NCI-H82 (cell line): ENCODE measurements at places on chromosomes 11 and 22.

DNA sequence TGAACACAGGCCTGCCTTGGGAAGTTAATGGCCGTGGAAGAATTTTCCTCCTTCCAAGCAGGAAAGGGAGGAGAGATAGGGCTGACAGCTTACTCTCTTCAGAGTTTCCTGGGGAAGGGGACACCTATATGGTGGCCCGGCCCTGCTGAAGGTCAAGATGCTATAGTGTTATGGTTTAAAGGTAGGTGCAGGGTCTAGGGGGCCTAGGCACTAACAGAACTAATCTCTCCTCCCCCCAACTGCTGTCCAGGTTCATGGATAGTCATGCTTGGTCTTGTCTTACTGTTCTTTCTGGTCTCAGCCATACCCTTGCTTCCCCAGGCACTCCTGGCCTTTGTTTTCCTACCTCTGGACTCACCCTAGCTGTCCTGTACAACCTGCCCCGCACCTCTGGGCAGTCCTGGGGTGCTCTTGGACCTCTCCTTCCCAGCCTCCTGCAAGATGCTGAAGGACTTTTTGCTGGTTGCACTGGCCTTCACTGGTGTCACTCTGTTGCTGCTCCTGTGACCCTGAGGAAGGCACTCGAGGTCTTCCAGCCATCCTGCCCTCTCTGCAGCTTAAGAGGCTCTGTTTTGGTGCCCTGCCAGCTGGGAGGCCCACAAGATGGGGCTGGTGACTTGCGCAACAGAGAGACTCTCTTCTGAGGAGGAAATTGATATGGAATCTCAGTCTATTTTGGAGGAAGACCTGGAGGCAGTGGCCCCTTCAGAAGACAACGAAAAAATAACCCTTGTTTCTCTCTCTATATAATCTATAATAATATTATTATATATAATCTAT is 17.9 kb downstream of the SEC14L3 start:
- DNase-seq = peak; percentile 35

DNA sequence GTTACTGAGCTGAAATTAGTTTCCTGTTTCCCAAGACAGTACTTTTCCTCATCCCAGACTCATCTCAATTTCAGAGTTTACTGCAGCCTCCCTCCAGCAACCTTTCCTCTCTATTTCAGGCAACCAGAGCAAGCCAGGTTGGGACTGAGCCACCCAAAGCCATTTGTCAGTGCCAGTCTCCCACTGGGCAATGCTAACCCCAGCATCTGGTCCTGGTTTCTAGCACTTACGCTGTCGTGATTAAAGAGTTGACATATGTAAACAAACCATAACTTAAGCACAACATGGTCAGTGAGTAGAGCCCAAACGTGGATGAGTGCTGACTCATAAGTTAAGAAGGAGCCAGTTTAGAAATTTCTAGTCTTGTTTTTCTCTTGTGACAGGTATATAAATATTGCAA is 119.6 kb upstream of the BLID start:
- no peak for DNase-seq

DNA sequence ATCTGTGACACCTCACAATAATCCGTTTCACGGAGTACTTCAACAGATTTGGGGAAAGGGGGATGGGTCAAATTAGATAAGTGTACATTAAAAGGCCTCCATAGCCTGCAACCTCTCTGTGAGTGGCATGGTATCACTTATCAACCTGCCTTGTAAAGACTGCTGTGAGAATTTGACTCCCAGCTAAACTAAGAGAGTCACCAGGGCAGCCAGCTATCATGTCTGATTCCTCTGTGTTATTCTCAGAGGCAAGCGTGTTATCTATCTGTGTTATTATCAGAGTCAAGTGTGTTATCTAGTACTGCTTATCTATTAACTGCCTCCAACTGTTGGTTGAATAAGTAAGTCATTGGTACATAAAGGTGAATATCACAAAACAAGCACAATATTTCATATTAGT is 4.1 kb upstream of the FAM83F start:
- peak; percentile 55 for DNase-seq

GRCh38 chr22:46111645-46112306 is 38.5 kb upstream of the PPARA start:
- DNase-seq = no peak

DNA sequence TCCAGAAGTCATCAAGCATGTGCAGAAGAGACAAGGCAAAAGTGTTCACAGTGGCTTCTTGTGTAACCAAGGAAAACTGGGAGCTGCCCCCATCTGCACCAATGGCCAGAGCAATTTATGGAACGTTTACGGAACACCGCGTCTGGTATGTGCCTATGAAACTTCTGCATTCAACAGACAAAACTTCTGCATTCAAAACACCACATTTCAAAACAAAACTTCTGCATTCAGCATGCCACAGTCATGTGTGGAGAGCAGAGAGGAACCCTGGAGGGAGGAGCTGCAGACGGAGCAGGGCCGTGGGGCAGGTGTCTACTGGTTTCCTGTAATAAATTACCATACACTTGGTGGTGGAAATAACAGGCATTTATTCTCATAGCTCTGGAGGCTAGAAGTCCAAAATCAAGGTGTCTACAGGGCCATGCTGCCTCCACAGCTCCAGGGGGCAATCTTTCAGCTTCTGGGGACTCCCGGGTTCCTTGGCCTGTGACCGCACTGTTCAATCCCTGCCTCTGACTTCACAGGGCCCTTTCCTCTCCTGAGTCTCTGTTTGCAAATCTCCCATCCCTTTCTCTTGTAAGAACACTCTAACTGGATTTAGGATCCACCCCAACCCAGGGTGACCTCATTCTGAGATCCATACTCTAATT is 32.2 kb downstream of the RPL3 start:
- DNase-seq = peak; percentile 46

GRCh38 chr11:131618201-131618600 is 247.8 kb downstream of the NTM start:
- no peak for DNase-seq

- no peak for DNase-seq
Observed at GRCh38 chr22:41905411-41906202, 9.3 kb downstream of the SHISA8 start.

- no peak for DNase-seq
Observed at GRCh38 chr11:32434356-32435151, 785 bp downstream of the WT1 start.

DNA sequence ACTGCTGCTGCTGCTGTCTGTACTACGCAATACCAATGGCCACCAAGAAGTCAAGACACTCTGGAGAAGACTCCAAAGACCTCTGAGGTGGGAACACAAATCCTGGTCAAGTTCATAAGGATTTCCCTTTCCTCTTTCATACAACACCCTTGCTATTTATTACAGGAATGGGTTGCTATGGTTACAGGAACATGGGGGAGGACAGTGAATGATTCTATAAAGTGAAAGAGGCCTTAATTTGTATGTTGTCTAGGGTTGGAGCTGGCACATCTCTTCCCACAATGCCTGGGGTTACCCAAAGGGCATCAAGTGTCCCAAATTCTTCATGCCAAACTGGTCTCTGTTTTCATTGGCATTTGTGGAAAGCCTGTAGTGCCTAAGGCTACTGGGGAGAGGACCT is 11.4 kb upstream of the SEC14L3 start:
- DNase-seq = no peak

DNA sequence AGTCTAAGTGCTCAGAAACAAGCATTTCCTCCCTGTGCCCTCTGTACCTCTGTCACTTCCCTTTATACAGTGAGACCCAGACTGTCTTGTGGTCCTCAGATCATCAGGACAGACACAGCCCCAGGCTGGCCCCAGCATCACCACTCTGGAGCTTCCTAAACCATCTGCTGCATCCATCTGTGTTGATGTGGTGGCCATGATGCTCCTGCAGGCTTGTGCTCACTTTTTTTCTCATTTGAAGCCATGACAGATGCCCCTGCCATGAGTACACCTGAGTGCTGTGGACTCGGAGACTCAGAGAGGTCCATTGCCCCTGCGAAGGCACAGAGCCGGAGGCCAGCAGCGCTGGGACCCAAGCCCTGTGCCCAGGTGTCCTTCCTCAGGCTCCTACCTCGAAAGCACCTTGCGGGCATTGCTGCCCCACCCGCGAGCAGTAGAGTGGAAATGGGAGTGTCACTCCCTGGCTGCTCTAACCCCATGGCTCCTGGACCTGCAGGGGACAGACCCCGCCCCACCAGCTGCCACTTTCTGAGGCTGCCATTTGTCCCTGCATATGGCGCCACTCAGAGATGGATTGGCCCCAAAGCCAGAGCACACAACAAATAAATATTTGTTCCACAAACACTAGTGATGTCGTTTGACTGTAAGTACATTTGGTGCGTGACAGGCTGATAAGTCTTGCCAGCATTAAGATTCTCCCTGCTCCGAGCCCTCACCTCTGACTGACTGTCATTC is 593.5 kb downstream of the TBC1D22A start:
- peak; percentile 48 for DNase-seq

DNA sequence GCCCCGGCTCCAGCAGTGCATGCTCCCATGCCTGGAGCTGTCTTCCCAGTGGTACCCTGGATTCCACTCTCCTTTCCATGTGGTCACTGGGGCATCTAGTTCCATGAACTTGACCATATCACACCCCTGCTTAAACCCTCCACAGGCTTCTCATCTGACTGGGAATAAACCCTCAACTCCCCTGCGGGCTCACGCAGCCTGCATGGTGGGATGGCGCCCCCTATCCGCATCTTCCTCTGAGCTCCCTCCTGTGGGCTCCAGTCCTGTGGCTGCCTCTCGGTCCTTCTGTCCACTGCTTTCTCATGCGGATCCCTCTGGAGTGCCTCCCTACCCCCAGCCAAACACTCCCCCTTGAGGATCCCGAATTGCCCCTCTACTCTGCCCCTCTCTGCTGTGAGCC is 41.4 kb upstream of the TTLL12 start:
- peak; percentile 45 for DNase-seq

- DNase-seq = no peak
Observed at GRCh38 chr11:102046841-102047240, 396 bp upstream of the CFAP300 start.

DNA sequence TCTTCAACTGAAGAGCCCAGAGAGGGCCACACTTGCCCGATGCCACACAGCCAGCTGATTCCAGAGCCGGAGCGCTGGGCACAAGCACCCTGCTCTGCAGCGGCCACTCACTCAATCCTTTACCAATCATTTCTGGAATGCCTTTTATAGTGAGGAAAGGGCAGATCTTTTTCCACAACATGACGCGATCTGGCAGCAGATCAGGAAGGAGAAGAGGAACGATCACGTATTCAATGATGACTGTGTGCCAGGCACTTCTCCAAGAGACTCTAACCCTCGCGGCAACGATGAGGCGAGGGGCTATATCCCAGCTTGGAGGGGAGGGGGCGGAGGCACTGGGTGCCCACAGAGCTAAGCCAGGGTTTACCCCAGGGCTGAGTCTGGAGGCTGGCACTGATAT is 56.3 kb upstream of the TCF20 start:
- DNase-seq = no peak

DNA sequence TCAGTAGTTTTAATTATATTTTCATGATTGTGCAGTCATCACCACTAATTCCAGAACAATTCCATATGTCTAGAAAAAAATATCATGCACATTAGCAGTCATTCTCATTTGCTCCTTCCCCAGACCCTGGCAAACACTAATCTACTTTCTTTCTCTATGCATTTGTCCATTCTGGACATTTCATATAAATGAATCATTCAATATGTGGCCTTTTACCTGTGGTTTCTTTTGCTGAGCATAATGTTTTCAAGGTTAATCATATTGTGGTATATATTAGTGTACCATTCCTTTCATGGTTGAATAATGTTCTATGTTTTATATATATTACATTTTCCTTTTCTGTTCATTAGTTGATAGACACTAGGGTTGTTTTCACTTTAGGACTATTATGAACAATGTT is 811.1 kb upstream of the RAG2 start:
- DNase-seq = no peak

GRCh38 chr11:31096191-31096805 is 273.2 kb downstream of the DCDC1 start:
- DNase-seq = no peak

- no peak for DNase-seq
Observed at GRCh38 chr22:22938672-22939587, 51.3 kb downstream of the IGLL5 start.

DNA sequence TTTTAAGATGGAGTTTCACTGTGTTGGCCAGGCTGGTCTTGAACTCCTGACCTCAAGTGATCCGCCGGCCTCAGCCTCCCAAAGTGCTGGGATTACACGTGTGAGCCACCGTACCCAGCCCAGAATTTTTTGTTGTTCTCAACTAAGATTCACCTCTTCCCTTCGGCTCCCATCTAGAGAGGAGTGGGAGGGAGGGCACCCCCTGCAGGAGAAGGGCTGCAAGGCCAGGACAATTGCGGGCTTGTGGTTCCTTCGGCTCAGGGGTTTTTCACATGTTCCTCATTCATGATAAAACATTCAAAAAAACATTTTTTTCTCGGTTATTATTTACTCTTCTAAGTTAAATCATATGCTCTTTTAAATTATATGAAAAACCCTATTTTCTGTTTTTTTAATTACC is 201.1 kb upstream of the LRRC4C start:
- DNase-seq = peak; percentile 2

DNA sequence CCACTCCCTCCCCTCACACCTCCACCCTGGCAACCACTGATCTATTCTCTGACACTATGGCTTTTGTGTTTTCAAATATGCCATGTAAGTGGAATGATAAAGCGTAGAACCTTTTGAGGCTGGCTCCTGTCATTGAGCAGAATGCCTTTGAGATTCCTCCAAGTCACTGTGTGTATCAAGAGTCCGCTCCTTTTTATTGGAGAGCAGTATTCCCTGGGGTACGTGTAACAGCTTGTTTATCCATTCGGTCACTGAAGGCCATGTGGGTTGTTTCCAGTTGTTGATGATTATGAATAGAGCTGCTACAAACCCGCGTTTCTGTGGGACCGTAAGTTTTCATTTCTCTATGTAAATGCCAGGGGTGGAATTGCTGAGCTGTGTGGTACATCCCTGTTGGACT is 10.3 kb downstream of the TP53I11 start:
- peak; percentile 27 for DNase-seq

DNA sequence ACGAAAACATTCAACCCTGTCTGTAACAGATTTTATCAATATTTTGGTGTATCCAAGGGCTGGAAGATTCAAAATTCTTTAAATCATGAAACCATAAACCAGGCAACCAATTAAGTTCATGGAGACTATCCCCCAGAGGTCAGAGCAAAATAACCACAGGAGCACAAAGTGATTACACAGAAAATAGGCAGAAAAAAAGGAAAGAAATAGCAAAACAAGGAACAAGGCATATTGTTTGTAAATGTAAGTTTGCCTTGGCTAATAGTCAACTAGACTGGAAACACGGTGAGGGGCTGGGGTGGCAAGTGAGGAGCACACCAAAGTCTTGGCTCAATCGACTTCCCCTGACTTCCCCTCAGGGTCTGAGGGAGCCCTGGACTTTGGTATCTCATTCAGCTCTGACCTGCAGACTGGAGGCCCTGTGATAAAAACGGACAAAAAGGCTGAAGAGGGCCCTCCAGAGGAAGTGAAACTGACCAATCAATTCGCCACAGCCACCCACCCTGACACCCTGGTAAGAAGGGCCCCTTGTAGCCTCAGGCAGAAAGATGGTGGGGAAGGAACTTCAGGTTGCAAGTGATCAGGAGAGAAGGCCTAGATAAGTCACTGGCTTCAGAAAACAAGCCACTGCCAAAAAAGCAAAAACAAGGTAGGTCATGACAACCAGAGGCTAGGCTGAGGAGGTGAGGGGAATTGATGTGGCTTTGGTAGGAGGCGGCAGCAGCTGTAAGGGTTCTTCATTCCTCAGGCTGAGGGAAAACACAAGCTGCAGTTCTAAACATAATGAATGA is 1.8 kb downstream of the SIK3 start:
- peak; percentile 22 for DNase-seq

- peak; percentile 30 for DNase-seq
Observed at GRCh38 chr11:77400775-77401449, 73.0 kb downstream of the PAK1 start.
